ENCODE measurements at places on chromosomes 5 and 9.

DNA sequence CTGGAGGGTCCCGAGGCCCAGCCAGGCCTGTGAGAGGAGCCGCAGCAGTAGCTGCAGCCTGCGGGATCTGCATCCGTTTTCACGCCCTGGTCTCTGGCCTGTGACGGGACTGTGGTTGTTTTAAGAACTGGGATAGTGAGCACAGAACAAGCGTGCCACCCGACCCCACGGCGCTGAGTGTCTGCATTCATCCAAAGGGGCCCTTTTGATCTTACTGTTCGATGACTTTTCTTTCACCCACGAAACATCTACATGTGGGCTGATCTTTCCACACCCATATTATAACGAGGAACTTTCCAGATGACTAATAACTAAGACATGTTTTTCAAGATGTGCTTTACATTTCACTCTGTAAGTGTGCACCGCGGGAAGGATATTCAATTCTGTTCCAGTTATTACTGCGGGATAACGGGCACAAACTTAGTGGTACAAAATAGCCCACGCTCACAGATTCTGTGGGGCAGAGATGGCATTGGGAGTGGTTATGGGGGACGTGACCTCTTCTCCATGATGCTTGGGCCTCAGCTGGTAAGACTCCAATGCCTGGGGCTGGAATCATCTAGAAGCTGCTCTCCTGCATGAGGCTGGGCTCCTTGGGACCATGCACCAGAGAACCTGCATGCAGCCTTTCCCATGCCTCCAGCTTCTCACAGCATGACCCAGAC, 165.0 kb downstream of the SYK start:
- DNase-seq: no peak

- no peak for DNase-seq
Measured at GRCh38 chr9:127370672-127371648, 26.0 kb upstream of the SLC2A8 start.

GRCh38 chr5:4108690-4109089, 513.1 kb downstream of the IRX1 start:
- no peak for DNase-seq

GRCh38 chr9:135809166-135809565, 98.2 kb downstream of the CAMSAP1 start:
- DNase-seq: no peak

DNA sequence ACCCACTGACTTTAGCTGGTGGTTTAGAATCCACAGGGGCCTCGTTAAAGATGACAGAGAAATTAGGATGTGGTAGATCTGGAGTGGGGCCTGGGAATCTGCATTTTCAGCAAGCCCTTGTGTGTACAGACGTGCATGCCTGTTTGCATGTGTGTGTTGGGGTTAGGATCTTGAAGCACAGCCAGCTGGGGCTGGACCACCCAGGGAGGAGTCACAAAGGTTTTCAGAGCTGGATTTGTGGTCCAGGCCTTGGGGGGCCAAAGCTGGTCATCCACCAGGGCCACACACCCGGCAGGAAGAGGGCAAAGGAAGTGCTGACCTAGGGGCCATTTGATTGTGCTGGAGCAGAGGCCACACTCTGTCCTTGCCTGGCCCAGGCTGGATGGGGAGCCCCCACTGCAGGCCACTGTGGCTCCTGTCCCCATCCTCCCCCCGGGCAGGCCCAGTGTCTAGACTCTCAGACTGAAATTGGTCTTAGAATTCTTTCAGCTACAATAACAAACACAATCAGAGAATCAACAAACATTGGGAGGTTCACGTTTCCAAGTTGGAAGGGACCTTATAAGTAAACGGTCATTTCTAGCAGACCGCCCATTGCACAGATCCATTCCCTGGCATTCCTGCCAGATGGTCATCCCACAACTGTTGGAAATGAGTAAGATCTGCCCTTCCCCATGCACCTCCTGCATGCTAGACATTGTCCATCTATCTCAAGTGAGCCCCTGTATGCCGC, 10.3 kb downstream of the CDX1 start:
- DNase-seq: no peak

GRCh38 chr5:2480871-2481270, 270.6 kb downstream of the IRX2 start:
- no peak for DNase-seq

Data from CD4-positive, alpha-beta T cell treated with Interleukin-4 for 4 hours (primary cell).